ENCODE measurements at places on chromosomes 13 and 19. TPM values are rescaled to one million over a fixed set of nuclear protein-coding genes. Genes with fewer than 3 reads are reported as not detected.
A peak's percentile ranks its signal among the peaks of the same experiment; 100 is the strongest.

DNA sequence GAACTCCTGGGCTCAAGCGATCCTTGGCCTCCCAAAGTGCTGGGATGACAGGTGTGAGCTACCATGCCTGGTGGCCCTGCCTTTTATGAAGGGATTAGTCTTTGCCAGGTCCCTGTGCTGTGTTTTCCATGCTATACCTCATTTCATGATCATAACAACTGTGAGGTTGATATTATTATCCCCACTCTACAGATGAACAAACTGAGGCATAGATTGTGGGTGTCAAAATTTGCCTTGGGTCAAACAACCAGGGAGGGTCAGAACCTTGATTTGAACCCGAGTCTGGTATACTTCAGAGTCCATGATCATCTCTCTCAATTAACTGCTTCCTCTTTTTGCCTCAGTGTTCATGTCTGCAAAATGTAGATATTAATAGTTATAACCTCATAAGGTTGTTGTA, 6.9 kb downstream of the PINLYP start:
- no peaks in the 10 kb centered on the region for H3K27me3 ChIP-seq
- H3K4me3 ChIP-seq, result no peak overlapping the region
- no peak for DNase-seq
- H3K4me1 ChIP-seq, result peaks cover 36% of the 10 kb centered on the region
- no peak overlapping the region for H3K27ac ChIP-seq

- H3K36me3 ChIP-seq, result no peaks in the 10 kb centered on the region
- no peak overlapping the region for H3K4me3 ChIP-seq
- H3K4me1 ChIP-seq, result peaks cover 22% of the 10 kb centered on the region
- no peaks in the 10 kb centered on the region for H3K27me3 ChIP-seq
- peak overlapping the region; percentile 19 for H3K27ac ChIP-seq
Observed at GRCh38 chr13:49643035-49643646, 14.8 kb downstream of the ARL11 start.

DNA sequence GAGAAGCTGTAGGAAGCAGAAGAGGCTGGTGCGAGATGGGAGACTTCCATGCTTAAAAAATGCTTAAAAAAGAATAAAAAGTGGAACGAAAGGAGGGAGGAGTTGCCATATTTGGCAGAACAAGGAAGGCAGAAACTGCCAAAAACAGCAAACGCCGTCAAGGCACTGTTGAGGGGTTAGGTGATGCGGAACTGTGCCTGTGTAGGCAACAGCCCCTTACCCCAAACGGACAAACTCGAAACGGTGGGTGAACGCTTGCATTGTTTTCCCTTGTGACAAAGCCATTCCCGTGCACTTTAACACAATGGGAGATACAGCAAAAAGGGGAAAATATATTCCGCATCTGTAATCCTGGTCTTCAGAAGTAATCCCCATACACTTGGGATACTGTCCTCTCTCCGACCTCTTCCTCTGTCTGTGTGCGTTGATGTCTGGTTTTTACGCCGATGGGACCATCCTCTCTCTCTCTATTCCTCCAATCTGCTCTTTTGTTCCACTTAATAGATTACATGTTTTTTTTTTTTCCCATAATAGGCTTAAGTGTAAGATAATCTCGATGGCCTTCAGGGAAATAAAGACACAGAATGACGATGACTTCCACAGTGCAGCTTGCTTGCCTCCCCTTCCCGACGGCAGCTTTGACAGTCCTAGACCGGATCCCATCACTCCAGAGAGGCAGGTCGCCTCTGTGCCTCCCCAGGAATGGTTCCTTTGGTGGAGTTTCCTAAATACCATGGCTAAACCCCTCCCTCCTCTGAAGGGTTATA, 132.7 kb upstream of the RNF113B start:
- H3K27ac ChIP-seq, result no peak overlapping the region
- H3K4me1 ChIP-seq, result no peaks in the 10 kb centered on the region
- no peaks in the 10 kb centered on the region for H3K36me3 ChIP-seq
- no peaks in the 10 kb centered on the region for H3K27me3 ChIP-seq
- DNase-seq, result no peak

DNA sequence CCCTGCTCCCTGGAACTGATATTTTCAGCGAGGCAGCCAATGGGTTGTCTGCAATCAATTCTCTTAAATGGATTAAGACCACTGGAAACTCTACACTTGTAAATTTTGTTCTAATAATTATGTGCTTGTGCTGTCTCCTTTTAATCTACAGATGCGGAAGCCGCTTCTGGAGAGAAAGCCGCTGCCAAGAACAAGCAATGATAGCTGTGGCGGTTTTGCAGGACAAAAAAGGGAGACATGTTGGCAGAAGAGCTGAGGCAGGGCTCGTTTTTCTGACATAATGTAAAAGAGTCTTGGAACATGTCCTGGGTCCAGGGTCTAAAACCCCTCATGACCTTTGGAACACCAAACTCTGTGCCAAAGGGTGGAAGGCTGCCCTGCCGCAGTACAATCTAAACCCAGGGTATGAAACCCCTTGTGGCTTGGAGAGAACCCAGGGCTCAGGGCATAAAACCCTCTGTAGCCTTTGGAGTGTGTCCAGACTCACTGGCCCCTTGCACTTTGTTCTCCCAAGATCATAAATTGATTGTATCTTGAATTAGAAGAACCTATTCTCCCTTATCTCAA, 12.7 kb downstream of the ZNF417 start:
- DNase-seq, result no peak
- H3K4me1 ChIP-seq, result peaks cover 2% of the 10 kb centered on the region
- H3K27ac ChIP-seq, result no peak overlapping the region
- H3K4me3 ChIP-seq, result no peak overlapping the region
- H3K36me3 ChIP-seq, result peaks cover 39% of the 10 kb centered on the region
- H3K27me3 ChIP-seq, result no peaks in the 10 kb centered on the region

The FPR3 gene
- total RNA-seq, result not detected

The SAMD1 gene
- 80.7 TPM for total RNA-seq

The ASF1B gene
- total RNA-seq, result 131 TPM

The POSTN gene
- not detected for total RNA-seq

Measured in activated CD4-positive, alpha-beta T cell treated with anti-CD3 and anti-CD28 coated beads, Interleukin-2, amount 10 ng/mL, durations not matched to agents 7 days and 5 days (primary cell).